ENCODE measurements at places on chromosomes 6 and 20.

- peak; percentile 23 for DNase-seq
These were observed 6.4 kb upstream of the MICAL1 start for GRCh38 chr6:109461733-109462526.

GRCh38 chr6:35161266-35161665, 20.1 kb upstream of the TCP11 start:
- DNase-seq = no peak

DNA sequence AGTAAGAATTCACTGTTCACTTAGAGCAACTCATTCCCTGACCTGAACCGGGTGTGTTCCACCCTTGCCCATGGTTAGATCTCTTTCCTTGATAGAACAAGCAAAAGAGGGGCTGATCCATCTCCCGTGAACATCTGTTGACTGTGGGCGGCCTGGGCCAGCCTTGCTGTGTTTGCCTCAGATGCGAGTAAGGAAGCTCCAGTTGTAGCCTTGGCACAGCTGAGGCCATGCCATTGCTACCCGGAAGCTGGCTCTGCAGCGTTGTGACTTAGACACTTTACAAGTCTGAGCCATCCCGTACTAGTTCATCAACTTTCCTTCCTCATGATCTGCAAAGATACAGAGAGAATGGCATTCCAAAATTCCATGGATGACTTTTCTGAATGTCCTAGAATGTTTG, 139.0 kb downstream of the MAP3K4 start:
- no peak for DNase-seq

- peak; percentile 81 for DNase-seq
These were observed at the start of gene CDK5RAP1 for GRCh38 chr20:33401184-33401920. CDK5RAP1 (minus strand) TSS chr20:33401519; CDS start chr20:33397064, 4,455 bp downstream.

- DNase-seq = no peak
These were observed 723 bp downstream of the COL11A2 start for GRCh38 chr6:33191383-33192104.

DNA sequence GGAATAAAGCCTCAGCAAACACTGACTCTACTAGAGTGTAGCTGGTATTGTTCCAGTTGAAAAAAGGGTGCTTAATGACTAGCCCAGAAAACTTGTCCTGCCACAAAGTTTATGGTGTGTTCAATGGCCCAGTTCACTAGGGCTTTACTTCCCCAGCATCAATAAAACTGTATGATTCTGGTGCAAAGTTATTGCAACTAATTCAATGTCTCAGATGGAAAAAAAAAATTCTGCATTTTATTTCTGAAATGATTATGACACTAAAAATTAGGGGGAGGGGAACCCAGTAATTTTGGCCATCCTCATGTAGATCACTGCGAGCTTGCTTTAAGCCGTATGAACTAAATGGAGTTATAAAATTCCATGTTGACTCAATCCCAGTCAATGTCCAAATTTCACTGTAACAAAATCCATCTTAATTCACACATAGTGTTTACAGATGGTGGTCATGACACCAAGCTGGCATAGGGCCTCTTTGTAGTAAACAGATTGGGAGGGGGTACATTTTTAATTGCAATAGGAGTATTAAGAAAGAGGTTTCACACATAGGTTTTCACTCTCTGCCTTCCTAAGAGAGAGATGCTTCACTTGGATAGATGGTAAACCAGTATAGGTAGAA, 41.2 kb downstream of the PTPRK start:
- DNase-seq = no peak

GRCh38 chr20:45450097-45450818, 19.3 kb upstream of the WFDC2 start:
- DNase-seq = peak; percentile 50

- no peak for DNase-seq
These were observed 69.1 kb upstream of the BEND3 start for GRCh38 chr6:107184435-107184834.

DNA sequence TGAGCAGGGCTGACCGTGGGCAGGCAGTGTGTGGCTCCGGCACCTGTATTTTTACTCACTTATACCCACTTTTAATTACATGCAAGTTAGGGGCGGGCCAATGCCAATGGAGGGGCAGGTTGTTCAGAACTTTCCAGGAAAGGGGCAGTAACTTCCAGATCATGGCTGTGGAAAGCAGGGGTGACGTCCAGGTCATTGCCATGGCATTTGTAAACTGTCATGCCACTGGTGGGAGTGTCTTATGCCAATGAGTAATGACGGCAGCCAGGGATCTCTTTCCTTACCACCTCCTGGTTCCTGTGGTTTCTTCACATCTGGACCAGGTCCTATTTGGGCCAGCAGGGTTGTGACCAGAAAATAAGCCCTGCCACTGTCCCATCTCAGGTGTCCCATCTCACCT, 258.7 kb downstream of the THBS2 start:
- peak; percentile 54 for DNase-seq

- no peak for DNase-seq
These were observed 253.2 kb downstream of the SOX4 start for GRCh38 chr6:21846541-21847451.

DNA sequence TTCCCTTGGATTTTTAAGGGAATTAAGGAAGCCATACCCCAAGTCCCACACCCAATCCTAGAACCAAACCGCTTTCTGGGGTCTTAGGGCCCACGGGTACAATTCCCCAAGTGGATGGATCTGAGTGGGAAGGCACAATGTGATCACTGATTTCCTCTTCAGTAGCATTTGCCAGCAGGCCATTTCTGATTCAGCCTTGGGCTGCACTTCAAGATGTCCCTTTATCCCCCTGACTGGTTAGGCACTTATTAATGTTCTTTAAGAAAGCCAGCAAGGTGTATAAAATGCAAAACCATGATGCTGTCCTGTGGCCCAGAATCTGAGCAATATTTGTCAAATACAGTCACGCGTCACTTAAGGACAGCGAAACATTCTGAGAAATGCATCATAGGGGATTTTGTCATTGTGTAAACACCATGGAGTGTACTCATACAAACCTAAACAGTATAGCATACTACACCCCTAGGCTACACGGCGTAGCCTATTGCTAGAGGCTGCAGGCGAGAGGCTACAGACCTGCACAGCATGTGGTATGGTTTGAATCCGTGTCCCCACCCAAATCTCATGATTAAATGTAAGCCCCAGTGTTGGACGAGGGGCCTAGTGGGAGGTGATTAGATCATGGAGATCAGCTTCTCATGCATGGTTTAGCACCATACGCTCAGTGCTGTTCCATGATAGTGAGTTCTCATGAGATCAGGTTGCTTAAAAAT, 234.2 kb downstream of the NRN1 start:
- DNase-seq = no peak

- no peak for DNase-seq
These were observed 48.2 kb downstream of the SIRPA start for GRCh38 chr20:1943275-1944002.

DNA sequence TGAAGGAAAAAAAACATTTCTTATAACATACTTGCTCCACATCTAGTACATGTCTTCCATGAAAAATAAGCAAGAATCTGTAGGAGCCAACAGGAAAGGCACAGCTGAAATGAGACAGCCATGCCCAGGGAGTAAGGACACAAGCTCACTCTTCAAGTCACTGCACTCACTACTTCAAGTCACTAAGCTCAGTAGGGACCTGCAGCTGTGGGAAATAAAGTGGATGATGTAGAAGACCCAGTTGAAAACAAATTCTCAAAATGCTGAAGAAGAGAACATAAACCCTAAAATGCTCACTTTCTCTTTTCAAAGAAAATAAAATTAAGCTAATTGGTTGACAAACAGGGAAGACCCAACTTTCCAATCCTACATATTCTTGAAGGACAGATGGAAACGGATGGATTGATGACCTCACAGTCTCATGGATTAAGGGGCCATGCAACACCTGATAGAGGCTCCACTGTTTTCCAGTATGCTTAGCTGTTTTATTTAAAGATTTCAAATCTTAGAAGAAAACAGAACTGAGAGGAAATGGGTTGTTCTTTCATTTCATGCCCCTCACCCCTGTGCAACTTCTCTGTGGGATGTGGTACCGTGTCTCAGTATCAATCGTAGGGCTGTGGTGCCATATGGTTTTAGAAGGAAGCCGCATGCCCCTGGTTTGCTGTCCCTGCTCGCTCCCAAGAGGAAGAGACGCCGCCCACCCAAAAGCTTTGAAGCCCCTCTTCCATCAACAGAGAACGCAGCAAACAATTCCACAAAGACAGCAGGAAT, 133.3 kb downstream of the WDR27 start:
- no peak for DNase-seq

GRCh38 chr20:38673725-38674091, 50.6 kb upstream of the SLC32A1 start:
- DNase-seq = no peak

- peak; percentile 67 for DNase-seq
These were observed 1.9 kb upstream of the AP5S1 start for GRCh38 chr20:3818155-3819151.

DNA sequence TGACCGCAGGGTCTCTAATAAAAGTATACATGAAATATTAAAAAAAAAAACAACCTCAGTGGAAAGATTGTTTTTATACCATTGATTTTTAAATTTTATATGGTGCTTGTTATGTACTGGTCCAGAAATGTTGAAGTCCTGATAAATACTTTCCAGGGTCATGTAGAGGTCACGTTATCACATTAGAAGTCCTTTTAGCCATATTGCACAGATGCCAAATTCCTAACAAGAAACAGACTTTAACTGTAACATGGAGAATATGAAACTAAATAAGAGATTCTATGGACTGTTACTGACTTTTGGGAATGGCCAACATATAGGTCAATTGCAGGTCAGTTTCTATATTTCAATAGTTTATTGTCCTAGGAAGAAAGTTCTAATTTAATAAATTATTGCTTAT, 89.0 kb downstream of the ADGRB3 start:
- DNase-seq = no peak

GRCh38 chr6:3749977-3750316, 1.6 kb downstream of the PXDC1 start:
- DNase-seq = peak; percentile 85

DNA sequence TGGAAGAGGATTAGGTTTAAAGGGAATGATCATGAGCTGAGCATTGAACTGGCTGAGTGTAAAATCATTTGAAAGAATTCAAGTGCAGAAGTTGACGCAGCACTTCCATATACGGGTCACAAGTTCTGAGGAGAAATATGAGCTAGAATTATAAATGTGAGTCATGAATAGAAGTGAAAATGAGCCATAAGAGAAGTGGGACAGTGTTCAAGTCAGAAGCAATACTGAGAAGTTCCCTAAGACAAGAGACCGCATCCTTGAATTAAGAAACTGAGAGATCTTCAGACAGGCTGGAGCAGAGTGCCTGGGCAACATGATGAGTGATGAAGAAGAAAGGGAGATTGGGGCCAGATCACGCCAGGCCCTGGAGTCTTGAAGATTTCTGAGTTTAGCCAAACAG, 209.7 kb downstream of the TBX18 start:
- no peak for DNase-seq

DNA sequence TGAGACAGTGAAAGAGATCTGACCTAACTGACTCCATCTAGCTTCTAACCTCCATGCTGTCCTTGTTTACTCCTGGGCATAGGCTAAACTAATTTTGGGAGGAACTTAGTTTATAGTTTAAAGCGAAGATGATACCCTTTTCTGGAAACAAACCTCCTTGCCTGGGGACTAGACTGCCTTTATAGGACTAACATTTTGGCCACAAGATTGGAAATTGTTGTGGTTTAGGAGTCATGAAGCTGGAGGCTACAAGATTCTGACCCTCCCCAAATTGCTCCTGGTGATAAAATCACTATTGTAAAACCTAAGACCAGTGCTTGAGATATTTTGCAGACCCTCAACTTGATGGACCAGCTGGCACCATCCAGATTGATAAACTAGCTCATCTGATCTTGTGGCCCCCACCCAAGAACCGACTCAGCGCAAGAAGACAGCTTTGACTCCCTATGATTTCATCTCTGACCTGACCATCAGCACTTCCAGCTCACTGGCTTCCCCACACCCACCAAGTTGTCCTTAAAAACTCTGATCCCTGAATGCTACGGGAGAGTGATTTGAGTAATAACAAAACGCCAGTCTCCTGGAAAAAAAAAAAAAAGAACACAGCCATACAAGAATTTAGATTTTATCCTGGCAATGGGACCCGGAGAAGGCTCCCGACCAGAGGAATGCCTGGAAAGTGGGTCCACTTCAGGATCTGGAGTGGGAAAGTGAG, 63.0 kb downstream of the ABHD12 start:
- no peak for DNase-seq

- no peak for DNase-seq
These were observed 42.8 kb upstream of the TAF8 start for GRCh38 chr6:42007286-42008137.

- no peak for DNase-seq
These were observed 277.0 kb downstream of the FOXA2 start for GRCh38 chr20:22307409-22307808.

DNA sequence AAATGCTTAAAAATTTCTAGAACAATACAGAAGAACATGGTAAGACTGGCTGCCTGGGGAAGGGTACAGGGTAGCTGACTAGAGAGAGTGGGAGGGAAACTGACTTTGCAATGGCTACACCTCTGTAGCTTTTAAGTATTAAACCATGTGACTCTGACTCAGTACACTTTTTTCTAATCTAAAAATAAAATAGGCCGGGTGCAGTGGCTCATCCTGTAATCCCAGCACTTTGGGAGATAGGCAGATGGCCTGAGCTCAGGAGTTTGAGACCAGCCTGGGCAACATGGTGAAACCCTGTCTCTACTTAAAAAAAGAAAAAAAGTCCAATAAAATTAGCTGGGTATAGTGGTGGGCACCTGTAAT, 18.5 kb downstream of the ATP9A start:
- peak; percentile 60 for DNase-seq

GRCh38 chr6:150600301-150601017, 774 bp downstream of the PLEKHG1 start:
- peak; percentile 60 for DNase-seq

- DNase-seq = no peak
These were observed 43.3 kb downstream of the SPATA2 start for GRCh38 chr20:49872056-49872455.
